Karpas-422 (cell line): ENCODE measurements at places on chromosomes 3 and 15.

DNA sequence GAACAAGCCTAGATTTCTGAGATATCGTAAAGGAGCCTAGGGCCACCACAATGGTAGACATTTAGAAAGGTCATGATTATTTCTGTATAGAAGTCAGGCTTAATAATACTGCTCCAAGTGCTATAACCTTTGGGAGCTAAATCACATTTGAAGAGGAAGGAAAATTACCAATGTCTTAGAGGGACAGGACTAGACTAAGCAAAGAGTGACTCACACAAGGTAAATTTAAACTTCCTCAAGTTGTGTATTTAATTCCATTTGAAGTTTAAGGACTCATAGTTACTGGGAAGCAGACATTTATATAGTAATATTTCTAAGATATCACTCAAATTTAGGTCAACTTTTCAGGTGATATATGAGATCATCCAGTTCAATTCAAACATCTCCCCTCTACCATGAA is 227.6 kb upstream of the MME start:
- DNase-seq: no peak

GRCh38 chr15:70210076-70210475 is 112.4 kb upstream of the TLE3 start:
- DNase-seq: no peak

GRCh38 chr15:89352476-89352875 is 17.9 kb upstream of the POLG start:
- DNase-seq: no peak

DNA sequence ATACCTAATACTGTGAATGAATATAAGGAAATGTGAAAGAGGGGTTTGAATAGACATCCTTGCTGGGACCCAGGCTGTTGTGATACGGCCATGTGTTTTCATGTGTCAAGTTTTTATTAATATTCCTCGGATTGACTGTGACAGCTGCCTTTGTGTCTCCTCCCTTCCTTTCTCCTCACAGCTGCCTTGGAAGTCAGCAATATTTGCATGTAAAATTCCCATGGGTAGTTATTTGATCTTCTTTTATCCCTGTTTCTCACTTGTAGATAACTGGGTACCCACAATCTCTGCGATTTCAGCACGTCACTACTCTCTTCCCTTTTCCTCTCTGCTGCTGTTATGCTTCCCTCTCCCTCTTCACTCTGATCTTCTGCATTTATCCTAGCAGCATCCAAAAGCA is 9.4 kb downstream of the GPR156 start:
- DNase-seq: no peak

GRCh38 chr3:31873254-31873820 is 107.7 kb downstream of the OSBPL10 start:
- DNase-seq: no peak

- no peak for DNase-seq
Observed at GRCh38 chr3:189557824-189558223, 73.4 kb upstream of the TP63 start.

- no peak for DNase-seq
Observed at GRCh38 chr3:110664148-110664547, 407.5 kb upstream of the NECTIN3 start.

- DNase-seq: no peak
Observed at GRCh38 chr3:57890874-57891273, 117.3 kb upstream of the FLNB start.

- DNase-seq: no peak
Observed at GRCh38 chr3:22523925-22524324, 679.2 kb upstream of the UBE2E2 start.

DNA sequence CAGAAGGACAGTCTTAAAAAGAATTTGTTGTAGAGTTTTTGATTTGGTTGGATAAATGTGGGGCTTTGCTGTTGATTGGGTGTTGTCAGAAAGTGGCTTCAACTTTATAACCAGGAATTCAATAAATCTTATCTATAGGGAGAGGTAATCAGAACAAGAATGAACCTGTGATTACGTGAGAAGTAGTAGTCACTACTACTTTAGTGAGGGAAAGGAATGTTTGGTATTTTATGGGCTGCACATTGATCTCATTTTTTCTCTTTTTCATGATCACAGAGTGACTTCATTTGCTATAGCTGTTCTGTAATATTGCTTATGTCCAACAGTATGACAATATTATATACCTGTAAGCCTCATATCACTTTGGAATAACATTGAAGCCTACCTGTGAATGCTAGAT is 485.2 kb upstream of the BCHE start:
- DNase-seq: no peak

DNA sequence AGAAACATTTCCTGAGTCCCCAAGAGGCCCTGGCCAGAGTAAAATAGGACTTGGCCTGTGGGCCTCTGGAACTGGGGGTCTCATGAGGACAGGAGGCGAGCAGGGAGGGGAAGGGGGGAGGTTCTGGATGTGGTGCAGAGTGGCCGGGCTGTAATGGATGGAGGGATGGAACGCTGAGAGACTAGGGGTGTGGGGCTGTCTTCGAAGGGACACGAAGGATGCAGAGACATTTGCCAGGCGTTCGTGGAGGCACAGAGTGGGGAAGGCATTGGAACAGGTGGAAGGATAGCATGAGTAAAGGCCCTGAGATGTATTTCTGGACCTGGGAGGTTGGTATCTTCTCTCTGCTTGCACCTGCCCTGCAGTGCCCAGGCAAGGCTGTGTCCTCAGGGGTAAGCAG is 2.1 kb upstream of the LCTL start:
- DNase-seq: no peak

- no peak for DNase-seq
Observed at GRCh38 chr3:15934389-15935195, 136.8 kb upstream of the ANKRD28 start.

DNA sequence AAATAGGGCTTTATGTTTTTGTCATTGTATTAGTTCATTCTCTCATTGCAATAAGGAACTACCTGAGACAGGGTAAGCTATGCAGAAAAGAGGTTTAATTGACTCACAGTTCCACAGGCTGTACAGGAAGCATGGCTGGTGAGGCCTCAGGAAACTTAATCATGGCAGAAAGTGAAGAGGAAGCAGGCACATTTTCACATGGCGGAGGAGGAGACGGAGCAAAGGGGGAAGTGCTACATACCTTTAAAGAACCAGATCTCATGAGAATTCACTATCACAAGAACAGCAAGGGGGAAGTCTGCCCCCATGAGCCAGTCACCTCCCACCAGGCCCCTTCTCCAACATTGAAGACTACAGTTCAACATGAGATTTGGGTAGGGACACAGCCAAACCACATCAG is 25.6 kb downstream of the CEP63 start:
- DNase-seq: no peak

DNA sequence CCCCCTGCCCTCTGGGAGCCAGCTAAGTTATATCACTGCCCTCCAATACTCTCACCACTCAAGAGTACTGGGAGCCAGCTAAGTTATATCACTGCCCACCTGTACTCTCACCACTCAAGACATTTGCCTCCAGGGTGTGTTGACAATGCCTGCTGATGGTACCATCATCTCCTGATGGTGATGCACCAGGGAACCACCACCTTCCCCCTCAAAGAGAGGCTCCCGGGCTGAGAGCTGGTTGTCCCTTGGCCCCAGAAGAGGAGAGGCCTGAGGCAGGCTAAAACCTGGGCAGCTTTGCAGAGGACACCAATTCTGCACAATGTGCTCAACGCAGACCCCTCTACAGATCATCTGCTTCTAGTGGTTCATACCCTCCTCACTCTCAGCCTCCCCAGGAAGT is 7.5 kb upstream of the HAPLN3 start:
- no peak for DNase-seq

DNA sequence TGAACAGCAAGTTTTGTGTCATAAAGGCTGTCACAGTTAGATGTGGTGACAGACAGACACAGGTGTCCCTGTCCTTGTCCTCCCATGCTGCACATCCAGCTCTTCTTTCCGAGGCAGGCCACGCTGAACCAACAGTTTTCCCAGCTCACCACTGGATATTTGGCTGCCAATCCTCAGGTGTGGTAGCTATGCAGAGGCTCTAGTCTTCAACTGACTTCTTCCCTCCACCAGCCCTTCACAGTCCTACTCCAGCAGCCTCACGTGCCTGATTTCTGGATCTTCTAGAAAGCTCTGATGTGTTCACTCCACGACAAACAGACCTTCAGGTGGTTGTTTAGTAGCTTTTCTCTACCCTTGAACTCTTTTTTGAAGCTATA is 145.5 kb downstream of the UACA start:
- no peak for DNase-seq

- no peak for DNase-seq
Observed at GRCh38 chr3:56980798-56981390, 79.6 kb upstream of the SPATA12 start.

DNA sequence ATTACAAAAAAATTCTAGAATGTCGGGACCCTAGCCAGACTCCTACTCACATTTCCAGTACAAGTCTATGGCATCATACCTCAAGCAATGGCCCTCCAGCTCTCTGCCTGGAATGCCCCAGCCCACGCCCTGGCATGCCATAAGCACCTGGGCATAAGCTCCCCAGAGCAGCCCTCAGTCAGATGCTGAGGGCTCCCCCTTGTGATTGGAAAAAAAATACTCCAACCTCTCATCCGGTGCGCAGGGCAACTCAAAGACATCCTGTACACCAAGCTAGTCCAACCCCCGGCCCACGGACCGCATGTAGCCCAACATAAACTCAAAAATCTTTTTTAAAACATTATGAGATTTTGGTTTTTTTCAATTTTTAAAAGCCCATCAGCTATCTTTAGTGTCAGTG is 115.4 kb downstream of the NEK10 start:
- DNase-seq: peak; percentile 81

- DNase-seq: no peak
Observed at GRCh38 chr3:184551103-184551502, 10.5 kb upstream of the EPHB3 start.

- DNase-seq: no peak
Observed at GRCh38 chr15:69895202-69895601, 202.5 kb downstream of the TLE3 start.

- no peak for DNase-seq
Observed at GRCh38 chr3:181417748-181418147, 294.0 kb upstream of the SOX2 start.

DNA sequence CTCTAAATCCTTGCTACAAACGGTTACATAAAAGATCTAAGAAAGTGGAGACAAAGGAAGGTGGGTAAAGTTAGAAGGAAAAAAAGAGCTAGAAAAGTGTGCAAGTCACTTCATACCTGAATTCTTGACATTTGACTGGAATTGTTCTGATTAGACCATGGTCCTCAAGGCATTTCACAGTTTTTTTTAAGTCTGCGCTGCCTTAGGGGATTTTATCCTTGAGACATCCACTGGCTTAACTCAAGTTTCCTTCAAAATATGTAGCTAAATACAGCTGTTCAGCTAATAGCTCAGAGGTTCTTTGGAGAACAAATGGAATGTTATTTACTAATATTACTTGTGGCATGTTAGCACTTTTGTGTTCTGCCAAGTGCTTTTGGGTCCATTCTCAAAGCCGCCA is 236.9 kb downstream of the TP63 start:
- DNase-seq: no peak

- peak; percentile 93 for DNase-seq
Observed at GRCh38 chr3:45462522-45463265, 74.3 kb downstream of the LARS2 start.

DNA sequence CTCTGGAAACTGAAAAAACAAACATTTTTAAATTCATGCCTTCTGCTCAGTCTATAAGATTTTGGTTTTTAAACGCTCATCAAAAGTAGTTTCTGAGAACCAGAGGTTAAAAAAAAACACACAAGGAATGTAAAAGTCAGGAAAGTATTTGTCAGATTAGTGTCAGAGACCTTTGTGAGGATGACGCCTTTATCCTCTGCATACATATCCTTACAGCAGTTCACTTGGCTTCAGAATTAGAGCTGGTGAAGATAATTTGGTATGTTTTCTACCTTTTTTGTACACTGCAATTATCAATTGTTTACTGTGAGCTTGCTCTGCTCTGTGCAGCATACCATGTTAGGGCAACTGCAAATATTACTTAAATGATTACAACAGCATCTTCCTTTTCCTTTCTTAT is 8.3 kb downstream of the PRTG start:
- DNase-seq: no peak

DNA sequence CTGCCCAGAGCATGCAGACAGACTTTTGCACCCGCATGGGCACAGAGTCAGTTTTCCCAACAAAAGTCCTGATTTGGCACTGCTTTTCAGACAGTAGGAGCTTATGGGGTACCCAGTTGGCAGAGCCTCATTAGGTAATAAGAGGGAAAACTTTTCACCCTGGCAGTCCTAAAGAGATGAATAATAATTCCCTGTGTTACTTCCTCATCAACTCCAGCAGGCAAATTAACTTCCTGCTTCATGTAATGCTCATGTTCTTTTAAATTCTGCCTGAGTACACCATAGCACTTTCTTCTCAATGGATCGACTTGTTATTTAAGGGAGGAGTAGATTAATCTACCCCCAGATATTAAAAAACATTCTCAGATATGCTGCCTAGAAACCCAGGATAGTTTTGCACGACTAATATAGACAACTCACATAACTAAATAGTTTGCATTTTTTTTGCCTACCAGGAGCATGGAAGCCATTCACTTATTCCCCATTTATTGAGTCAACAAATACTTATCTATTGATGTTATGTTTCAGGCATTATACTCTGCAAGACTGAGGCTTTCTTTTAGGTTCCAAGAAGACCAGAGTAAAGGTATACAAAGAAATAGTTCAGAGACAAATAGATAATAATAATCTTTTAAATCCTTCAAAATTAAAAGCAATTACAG is 214.5 kb downstream of the KCNMB2 start:
- DNase-seq: no peak

GRCh38 chr3:139629033-139629432 is 48.7 kb downstream of the NMNAT3 start:
- DNase-seq: peak; percentile 75

DNA sequence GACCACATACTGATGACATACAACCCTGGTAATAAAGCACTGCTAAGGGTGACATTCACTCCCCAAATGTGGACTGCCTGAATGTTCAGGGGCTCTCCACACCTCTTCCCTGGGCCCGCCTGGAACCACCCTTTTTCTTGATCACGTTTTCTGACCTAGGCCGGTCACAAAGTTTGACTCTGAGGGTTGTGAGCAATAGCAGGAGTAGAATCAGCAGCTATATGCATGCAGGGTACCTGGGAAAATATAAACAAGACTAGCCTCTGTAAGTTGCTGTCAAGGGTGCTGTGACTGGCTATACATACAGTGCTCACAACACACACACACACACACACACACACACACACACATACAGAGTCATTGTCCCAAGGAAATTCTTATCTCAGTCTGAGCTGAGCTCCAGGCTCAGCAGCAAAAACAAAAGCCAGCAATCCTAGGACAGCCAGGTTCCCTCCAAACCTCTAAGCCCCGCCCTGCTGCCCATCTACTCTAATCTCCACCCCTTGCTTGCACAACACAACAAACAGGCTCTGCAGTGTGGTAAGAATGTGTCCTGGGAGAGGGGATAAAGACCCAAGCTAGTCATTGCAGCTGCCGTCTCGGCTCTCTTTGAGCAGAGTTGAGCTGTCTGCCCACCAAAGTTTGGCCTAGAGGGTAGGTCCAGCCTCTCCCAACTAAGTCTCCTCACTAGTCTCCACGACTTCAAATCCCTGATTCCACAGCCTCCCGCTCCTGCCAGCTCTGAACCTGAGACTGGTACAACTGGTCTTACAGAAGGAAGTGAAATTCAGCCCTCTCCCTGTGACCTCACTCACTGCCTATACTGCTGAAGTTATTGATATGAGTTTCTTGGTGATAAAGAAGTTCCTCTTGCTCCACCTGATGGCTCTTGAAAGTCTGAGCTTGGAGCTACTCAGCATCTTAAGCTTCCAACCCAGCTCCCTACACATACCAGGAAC is 2.2 kb downstream of the BMF start:
- peak; percentile 74 for DNase-seq
